CD4-positive, CD25-positive, alpha-beta regulatory T cell (primary cell): ENCODE measurements at places on chromosomes 4 and X. TPM values are rescaled to one million over a fixed set of nuclear protein-coding genes. Genes with fewer than 3 reads are reported as not detected.

DNA sequence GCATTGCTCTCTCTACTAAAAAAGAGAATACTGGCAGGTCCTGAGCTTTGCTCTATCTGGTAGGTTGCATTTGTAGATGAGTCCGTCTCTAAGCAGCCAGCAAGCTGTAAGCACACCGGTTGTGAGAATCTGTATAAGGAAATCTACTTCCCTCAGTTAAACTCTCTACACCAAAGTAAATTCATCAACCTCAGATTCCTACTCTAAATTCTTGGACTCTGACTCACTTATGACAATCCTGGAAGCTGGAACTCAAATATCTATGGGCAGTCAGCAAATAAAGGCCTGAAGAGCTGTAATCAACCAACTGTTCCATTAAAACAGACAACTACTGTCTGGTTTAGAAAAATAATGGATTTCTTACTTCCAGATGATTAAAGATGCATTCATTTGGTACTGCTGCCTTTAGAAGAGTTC, 37.9 kb downstream of the FAT1 start:
- no peak for DNase-seq

GAGE12J gene
- polyA plus RNA-seq = not detected

DNA sequence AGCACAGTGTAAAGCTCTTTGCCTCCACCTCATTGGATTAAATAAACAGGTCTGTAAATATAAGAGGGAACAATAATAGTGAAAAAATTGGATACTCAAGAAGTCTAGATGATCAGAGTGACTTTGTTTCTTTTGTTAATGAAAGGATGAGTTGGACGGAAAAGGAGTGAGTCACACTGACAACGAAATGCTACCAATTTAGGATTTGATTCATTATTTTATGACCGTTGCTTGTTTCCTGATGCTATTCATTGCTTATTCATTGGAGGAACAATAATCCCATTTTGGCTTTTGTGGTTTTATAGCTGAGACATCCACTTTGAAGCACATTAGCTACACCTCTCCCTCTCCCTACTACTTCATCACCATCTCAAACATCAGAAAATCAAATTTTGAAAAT, 74.4 kb upstream of the DYNLT3 start:
- DNase-seq = no peak

DNA sequence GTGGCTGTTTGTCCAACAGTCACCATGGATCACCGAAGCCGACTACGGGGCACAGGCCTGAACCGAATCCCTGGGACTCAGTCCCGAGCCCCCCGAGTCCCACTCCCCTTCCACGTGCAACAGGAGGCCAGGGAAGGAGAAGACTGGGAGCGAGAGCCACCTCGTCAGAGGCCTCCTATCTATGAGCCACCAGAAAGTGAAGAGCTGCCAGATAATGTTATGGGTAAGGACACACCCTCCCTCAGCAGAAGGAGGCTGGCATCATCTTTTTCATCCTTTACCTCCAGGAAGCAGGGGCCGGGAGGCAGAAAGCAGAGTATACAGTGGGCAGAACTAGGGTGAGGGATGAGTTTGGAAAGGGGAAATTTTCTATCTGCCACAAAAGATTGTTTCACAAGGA, 2.8 kb upstream of the PRDX4 start:
- DNase-seq = no peak

DNA sequence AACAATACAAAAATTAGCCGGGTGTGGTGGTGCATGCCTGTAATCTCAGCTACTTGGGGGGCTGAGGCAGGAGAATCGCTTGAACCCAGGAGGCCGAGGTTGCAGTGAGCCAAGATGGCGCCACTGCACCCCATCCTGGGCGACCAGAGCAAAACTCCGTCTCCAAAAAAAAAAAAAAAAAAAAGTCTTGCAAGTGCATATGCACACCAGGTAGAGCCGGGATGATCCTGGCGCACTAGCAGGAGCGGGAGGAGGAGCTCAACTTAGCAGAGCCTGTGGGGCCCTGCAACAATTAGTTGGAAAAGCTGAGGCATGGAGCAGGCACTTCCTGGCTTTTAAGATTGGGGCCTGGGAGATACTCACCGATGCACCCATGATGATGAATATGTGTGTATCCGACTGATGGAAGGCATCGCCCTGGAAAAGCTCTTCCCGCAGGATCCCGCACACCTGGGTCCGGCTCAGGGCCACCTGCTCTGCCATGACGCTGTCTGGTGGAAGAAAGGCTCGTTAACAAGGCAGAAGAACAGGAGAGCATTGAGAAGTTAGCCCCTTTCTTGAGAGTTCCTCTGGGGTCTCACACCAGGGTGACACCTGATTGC, 872 bp downstream of the G6PD start:
- DNase-seq = no peak

- DNase-seq = no peak
Observed at GRCh38 chr4:129371065-129371464, 275.1 kb downstream of the C4orf33 start.

GRCh38 chr4:168882650-168883233, 127.3 kb downstream of the CBR4 start:
- DNase-seq = no peak

SPATA4 gene
- polyA plus RNA-seq = not detected

DNA sequence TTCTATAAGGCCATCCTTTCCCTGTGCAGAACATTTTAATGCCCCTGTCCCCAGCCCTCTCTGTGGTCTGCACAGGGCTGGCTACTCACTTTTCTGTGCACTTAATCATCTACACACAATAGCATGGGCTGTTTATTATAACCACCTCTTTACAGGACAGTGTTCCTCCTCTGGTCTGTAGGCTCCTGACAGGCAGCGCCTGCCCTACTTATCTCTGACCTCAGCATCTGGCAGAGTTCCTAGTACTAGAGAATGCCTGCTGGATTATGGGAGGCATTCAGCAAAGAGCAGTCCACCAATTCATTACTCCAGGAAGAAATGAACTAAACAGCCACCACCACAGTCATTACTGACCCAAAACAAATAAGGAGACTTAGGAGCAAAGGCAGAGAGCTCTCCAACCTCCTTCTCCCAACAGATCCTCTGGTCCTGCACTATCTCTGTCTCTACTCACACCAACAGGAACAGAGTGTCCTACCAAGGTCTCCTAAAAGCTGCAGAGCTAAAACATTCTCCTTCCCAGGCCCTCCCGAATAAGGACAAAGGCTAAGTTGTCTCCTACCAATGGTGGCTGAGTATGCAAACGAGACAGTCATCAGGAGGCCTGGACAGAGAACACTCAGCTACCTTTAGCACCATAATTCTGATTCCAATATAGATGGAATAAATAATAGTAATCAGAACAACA, 279.2 kb downstream of the QDPR start:
- no peak for DNase-seq

GRCh38 chrX:50905334-50905733, 5.2 kb upstream of the BMP15 start:
- DNase-seq = no peak

PABPC1L2B gene
- polyA plus RNA-seq = not detected
